ENCODE measurements at places on chromosomes 16 and 17. TPM values are rescaled to one million over a fixed set of nuclear protein-coding genes. Genes with fewer than 3 reads are reported as not detected.

DNA sequence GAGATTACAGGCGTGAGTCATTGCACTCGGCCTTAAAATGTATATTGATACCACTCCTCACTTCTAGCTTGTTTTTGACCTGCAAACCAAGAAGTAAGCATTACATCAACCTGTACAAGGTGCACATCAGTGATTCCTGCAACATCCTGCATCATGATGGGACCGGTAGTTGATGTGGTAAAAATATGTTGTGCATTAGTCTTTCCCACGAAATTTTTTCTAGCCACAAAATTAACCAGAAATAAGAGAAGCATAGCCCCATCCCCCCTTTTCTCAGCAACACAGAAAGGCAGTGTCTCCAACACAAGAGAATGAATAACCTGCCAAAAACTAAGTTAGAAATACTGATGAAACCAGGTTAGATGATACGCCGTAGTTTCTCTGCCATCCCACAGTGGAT lies 21.1 kb upstream of the NSMCE1 start:
- no peaks in the 10 kb centered on the region for H3K36me3 ChIP-seq
- H3K4me1 ChIP-seq = no peaks in the 10 kb centered on the region
- DNase-seq = no peak
- H3K27ac ChIP-seq = no peak overlapping the region
- no peak overlapping the region for H3K4me3 ChIP-seq
- H3K27me3 ChIP-seq = no peaks in the 10 kb centered on the region

DNA sequence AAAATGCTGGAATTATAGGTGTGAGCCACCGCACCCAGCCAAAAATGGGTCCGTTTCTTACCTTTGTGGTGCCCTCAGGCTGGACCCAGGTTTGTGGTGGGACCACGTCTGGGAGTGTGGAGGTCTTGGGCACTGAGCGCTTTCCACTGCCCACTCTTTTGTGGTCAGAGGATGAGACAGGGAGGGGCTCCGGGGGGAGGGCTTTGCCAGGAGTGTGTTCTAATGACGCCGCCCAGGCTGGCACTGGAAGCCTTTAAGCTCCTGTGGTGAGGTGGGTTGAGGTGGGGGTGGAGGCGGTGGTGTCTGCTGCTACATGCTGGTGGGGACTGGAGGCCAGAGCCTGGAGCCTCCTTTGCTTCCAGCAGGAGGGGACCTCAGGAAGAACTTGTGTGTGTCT lies 12.8 kb upstream of the ADCY7 start:
- H3K4me1 ChIP-seq = no peaks in the 10 kb centered on the region
- no peaks in the 10 kb centered on the region for H3K27me3 ChIP-seq
- no peak overlapping the region for H3K27ac ChIP-seq
- no peak overlapping the region for H3K4me3 ChIP-seq
- DNase-seq = no peak

DNA sequence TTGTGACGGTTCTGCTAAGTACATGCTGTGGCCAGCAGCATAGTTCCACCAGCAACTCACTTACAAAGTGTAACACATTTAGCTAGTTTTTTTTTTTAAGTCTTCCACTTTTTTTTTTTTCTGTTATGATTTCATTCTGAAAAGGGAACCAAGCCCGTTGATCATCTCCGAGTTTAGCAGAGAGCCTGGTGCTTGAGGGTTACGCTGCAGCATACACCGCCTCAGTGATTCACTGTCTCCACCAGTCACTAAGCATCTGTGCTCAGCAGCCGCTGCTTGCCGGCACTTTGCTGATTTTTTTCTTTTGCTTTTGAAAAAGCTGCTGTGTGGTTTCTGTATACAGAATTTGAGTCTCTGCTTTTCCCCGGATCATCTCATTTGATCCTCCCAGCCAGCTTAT lies 194.5 kb upstream of the CDH13 start:
- H3K4me1 ChIP-seq = no peaks in the 10 kb centered on the region
- DNase-seq = no peak
- H3K27ac ChIP-seq = no peak overlapping the region
- H3K36me3 ChIP-seq = no peaks in the 10 kb centered on the region
- H3K4me3 ChIP-seq = no peak overlapping the region

GP1BA gene
- total RNA-seq = not detected

Measured in liver (tissue), 10 donors.